Stimulated activated CD8-positive, alpha-beta memory T cell treated with anti-CD3 and anti-CD28 coated beads, Interleukin-4, amount 100 ng/mL, for 1 hour (primary cell): ENCODE measurements at places on chromosomes 3 and 15.

DNA sequence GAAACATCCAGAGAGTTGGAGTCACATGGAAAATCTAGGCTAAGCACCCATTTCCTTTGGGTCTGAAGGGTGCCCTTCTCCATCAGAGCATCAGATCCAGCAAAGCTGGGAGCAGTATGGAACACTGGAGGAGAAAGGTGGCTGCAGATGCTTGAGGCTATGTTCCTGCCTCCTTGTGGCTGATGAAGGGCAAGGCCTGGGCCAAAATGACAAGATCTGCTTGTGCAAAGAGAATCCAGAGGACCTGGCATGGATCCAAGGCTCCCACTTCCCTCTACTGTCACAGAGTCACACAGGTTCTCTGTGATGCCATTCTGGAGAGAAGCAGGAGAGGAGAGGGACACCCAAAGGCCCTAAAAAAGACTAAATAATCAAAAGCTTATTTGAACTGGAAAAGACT lies 9.2 kb upstream of the ATP8B4 start:
- no peak for DNase-seq

GRCh38 chr15:58148120-58148519 lies 9.9 kb downstream of the AQP9 start:
- DNase-seq, result no peak

- DNase-seq, result no peak
Measured at GRCh38 chr3:184230603-184231528, 1.5 kb downstream of the VWA5B2 start.

DNA sequence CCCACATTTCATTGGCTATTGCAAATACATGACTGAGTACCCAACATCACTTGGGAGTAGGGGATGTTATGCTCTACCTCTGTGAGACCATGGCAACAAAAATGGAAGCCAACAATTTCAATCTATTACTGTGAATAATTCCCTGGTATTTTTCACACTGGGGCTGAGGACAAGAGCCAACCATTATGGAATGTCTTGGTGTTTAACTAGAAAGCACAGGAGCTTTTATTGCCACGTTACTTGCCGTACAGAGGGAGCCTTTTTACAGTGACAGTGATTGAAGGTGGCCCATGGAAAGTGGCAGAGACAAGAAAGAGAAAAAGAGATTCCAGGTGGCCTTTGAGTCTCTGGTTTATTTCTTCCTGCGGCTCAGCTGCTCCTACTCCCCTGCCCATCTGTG lies 105.7 kb upstream of the TBC1D5 start:
- DNase-seq, result no peak

DNA sequence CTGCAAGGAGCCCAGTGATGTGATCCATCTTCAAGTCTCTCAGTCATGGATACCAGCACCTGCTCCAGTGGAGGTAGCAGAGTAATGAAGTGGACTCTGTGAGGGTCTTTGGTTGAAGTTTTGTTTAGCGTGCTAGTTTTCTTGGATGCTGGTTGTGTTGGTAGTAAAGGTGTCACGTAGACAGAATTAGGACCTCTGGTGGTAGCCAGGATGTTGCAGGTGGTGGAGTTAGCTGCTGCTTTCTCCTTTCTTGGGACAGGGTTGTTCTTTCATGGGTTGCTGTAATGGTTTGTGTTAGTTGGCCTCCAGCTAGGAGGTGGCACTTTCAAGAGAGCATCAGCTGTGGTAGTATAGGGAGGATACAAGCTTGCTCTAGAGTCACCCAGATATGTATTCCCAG lies 125.2 kb downstream of the ANXA2 start:
- no peak for DNase-seq

DNA sequence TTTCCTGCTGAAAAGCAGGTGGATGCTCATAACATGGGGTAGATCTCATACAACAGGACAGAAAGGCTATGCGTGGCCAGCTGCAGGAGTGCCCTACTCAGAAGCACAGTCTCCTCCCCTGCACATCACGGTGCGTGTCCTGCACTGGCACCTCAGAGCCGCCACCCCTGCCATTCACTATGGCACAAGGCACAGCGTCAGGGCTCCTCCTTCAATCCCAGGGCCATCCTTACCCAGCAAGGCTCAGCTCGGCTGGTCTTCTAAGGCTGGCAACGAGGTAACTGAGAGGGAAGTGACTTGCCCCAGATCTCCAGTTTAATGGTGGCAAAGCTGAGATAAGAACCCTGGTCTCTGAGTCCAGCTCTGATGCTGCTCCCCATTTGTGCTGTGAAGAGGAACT lies 97.1 kb downstream of the CPN2 start:
- DNase-seq, result no peak

- no peak for DNase-seq
Measured at GRCh38 chr3:100953103-100953502, 40.1 kb downstream of the ABI3BP start.
